ENCODE measurements at places on chromosomes 5 and 9. TPM values are rescaled to one million over a fixed set of nuclear protein-coding genes. Genes with fewer than 3 reads are reported as not detected.

The ZNF474 gene
- total RNA-seq: 0.22 TPM

The NDUFA8 gene
- total RNA-seq: 113 TPM

The LCN15 gene
- total RNA-seq: not detected

The IFNA2 gene
- not detected for total RNA-seq

The SLC34A1 gene
- not detected for total RNA-seq

The FOXI1 gene
- total RNA-seq: not detected

The NMUR2 gene
- total RNA-seq: not detected

The HTR4 gene
- not detected for total RNA-seq

The SMU1 gene
- total RNA-seq: 20.4 TPM

The EIF4E1B gene
- total RNA-seq: not detected

The GARIN3 gene
- total RNA-seq: not detected

The ZNF618 gene
- total RNA-seq: 11.3 TPM

The SGCD gene
- 3.7 TPM for total RNA-seq

The FAT2 gene
- total RNA-seq: not detected

The LCN1 gene
- total RNA-seq: not detected
